ENCODE measurements at places on chromosomes 1 and 21. TPM values are rescaled to one million over a fixed set of nuclear protein-coding genes. Genes with fewer than 3 reads are reported as not detected.
A peak's percentile ranks its signal among the peaks of the same experiment; 100 is the strongest.

- H3K4me3 ChIP-seq = peak overlapping the region; percentile 68
- H3K27me3 ChIP-seq = no peaks in the 10 kb centered on the region
- DNase-seq = peak; percentile 73
- peak overlapping the region; percentile 97 for H3K27ac ChIP-seq
These were observed 995 bp downstream of the ID3 start for GRCh38 chr1:23558140-23558871.

SPRR1B gene
- total RNA-seq = not detected

DNA sequence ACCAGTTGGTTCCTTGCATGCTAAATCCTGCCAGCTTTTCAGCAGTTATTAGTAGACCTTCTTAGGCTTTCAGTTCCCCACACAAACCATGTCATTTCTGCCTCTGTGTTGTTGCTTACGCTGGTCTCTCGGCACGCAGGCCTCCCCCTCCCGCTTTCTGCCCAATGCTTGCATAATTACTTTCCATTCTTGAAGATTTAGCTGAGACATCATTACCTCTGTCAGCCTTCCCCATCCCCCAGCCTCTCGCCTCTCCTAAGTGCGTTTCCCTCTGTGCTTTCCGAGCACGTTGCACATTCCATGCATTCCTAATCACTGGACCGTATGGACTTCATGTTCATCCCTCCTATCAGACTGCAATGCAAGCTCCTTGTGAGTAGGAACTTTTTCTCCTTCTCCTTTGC, 26.8 kb downstream of the TSHB start:
- no peaks in the 10 kb centered on the region for H3K27me3 ChIP-seq
- H3K4me3 ChIP-seq = no peak overlapping the region
- H3K4me1 ChIP-seq = peaks cover 14% of the 10 kb centered on the region
- peak; percentile 76 for DNase-seq

RBM11 gene
- 1.4 TPM for total RNA-seq

DNA sequence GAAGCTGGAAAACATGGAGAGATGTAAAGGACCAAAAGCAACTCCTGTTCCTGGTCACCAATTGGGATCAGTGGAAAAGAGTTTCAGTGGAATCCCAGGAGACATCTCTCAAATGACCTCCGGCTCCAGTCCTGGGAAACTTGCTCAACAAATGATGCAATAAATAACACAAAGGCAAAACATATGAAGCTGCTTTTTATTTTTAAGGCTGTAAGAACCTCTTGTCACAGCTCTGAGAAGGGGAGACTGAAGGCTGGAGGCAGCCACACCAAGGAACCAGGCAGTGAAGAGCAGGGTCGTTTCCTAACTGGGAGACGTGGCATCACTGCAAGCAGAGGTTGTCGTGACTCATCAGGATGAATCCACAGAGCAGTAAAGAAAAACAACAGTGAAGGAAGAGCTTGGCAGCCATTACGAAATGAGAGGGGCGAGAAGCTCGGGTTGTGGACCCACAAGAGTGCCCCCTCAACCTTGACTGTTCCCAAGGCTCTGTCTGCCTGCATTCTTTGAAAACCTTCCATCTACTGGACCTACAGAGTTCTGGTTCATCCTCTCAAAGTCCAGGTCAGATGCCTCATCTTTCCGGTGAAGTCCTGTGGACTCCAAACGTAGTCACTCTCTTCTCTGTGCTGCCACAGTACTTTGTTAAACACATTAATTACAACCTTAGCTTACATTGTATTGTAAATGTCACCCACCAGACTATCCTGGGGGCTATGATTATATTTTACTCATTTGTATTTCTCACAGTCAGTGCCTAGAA, 32.1 kb downstream of the JAK1 start:
- no peaks in the 10 kb centered on the region for H3K36me3 ChIP-seq
- no peaks in the 10 kb centered on the region for H3K27me3 ChIP-seq
- DNase-seq = peak; percentile 38

- no peak overlapping the region for H3K27ac ChIP-seq
- H3K36me3 ChIP-seq = no peaks in the 10 kb centered on the region
- H3K4me3 ChIP-seq = no peak overlapping the region
- no peaks in the 10 kb centered on the region for H3K4me1 ChIP-seq
- no peak for DNase-seq
These were observed 37.6 kb downstream of the MORN1 start for GRCh38 chr1:2353551-2354438.

- H3K27ac ChIP-seq = no peak overlapping the region
- H3K4me1 ChIP-seq = no peaks in the 10 kb centered on the region
- no peaks in the 10 kb centered on the region for H3K27me3 ChIP-seq
- H3K36me3 ChIP-seq = no peaks in the 10 kb centered on the region
- DNase-seq = no peak
These were observed 7.9 kb upstream of the UMODL1 start for GRCh38 chr21:42063191-42063570.

MMP23B gene
- 73.4 TPM for total RNA-seq

GRCh38 chr1:104932030-104932915, 1182.6 kb downstream of the AMY1C start:
- H3K4me3 ChIP-seq = no peak overlapping the region
- H3K36me3 ChIP-seq = no peaks in the 10 kb centered on the region
- H3K27me3 ChIP-seq = no peaks in the 10 kb centered on the region

Measured in hepatocyte (in vitro differentiated cells).